Activated T-helper 1 cell treated with anti-CD3 and anti-CD28 coated beads, Interleukin-2, amount 50 U/mL, for 16 hours (primary cell): ENCODE measurements at places on chromosomes 13 and 19.

DNA sequence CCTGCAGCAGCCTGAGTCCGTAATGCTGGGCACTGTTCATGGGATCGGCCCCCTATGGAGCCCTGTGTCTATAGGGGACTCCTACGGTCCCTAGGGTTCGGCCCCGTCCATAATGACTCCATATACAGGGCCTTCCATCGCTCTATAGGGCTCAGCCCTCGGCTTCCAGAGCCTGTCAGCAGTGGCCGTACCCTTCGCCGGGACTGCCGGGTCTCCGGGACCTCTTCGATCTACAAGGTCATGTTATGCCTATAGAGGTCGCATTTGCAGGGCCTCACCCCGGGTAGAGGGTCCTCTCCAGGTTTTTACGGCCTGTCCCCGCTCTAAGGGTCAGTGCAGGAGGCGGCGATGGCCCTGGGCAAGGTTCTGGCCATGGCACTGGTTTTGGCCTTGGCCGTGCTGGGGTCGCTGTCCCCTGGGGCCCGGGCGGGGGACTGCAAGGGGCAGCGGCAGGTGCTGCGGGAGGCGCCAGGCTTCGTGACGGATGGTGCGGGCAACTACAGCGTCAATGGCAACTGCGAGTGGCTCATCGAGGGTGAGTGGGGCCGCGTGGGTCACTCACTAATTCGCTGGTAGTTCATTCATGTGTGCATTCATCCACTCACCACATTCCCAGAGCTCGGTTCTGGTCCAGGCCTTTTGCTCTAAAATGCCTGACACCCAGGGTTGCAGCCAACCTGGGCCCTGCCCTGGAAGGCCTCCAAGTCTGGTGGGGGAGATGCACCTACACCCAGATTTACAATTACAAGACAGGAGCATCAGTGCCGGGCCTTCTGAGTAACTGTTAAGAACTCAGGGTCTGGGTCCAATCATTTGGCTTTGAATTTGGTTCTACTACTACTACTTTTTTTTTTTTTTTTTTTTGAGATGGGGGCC is 699 bp downstream of the MEGF8 start:
- DNase-seq, result no peak

DNA sequence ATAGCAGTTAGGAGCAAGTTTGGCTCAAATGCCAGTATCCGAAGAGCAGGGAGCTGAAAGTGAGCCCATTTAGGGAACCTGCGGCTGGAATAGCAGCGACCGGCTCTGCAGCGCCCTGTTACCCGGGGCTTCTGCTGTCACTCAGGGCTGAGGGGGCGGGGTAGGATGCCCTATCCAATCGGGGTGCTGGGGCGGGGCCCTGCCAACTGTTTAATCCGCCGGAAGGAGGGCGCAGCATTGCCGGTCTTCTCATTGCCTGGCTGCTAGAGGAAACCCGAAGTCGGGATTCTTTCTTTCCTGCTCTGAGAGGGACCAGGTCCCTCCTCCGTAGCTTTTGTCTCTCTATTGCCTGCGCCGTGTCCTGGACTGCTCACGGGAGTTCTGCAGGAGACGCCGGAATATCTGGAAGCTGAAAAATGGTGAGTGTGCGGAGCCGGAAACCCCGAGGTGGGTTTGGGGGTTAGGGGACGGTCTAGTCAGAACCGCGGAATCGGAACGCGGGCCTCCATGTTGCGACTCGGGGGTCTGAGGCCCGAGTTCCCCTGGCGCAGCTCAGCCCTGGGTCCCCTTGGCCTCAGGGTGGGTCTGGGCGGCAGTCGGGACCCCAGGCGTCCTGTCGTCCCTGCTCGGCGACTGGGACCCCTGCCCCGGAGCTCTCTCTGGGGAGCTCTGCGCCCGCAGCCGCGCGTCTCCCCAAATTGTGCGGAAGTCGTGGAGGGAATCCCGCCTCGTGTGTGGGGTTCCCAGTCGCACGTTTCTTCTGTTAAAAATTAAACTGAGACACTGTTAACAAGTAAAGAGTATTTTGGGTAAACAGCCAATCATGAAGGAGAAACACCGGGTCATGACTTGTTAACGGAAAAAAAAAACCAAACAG is 22.8 kb downstream of the ZNF763 start:
- peak; percentile 81 for DNase-seq

DNA sequence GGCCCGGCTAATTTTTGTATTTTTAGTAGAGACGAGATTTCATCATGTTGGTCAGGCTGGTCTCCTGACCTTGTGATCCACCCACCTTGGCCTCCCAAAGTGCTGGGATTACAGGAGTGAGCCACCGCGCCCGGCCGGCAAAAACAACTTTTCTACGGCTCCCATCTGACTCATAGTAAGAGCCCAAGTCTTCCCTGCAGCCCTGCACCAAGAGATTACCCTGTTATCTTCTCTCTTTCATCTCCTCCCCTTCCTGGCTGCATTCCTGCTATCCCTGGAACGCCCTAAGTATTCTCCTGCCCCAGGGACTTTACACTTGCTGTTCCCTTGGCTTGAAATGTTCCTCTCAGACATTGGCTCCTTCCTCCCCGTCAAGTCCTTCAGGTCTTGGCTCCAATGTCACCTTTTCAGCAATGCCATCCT is 6.6 kb downstream of the AP2S1 start:
- no peak for DNase-seq

DNA sequence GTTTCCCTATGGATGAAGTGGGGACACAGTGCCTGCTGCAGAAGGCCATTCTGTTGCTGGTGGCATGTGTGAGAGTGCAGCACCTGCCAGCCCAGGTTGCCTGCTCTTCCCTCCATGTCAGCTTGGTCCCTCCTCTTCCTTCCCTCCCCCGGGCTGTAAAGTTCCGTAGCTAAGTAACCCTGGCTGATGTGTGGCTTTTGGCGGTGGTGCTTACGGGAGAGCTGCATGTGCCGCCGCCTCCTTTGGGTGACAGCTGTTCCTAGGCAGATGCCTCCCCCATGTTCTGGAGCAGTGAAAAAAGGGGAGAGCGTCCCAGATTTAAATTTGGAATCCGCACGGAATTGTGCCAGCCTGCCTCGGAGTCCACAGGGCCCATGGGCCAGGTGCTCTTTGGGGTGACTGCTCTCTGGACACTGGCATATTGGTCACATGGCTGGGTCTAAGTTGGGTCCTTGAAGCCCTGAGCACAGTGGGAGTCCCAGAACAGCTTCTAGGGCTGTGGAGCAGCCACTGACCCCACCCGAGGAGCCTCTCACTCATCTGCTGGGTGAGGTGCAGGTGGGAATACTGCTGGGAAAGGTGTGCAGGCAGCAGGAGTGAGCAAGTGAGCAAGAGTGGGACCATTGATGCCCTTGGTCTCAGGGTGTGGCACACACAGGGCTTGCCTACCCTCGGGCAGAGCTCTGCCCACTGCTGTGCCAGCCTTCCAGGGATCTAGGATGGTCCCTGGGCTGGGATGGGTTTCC is 33.1 kb upstream of the ZNF536 start:
- no peak for DNase-seq
